ENCODE measurements at places on chromosomes 7 and 10. TPM values are rescaled to one million over a fixed set of nuclear protein-coding genes. Genes with fewer than 3 reads are reported as not detected.

DNA sequence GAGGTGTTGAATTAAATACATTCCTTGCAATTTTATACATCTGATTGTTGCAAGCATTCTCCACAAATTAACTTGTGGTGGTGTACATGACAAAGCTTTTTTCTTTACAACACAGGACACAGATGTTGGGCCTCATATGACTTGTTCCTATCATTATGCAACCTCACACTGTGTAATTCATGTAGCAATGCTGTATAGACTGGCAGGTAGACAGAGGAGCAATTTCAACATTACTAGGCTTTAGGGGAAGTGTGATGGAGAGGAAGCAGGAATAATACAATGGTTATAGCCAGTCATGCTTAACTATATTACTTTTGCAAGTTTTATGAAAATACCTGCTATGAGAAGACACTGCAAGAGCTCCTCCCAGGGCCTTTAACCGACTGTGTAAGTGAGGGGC, 832.1 kb downstream of the CNTNAP2 start:
- DNase-seq, result no peak

DNA sequence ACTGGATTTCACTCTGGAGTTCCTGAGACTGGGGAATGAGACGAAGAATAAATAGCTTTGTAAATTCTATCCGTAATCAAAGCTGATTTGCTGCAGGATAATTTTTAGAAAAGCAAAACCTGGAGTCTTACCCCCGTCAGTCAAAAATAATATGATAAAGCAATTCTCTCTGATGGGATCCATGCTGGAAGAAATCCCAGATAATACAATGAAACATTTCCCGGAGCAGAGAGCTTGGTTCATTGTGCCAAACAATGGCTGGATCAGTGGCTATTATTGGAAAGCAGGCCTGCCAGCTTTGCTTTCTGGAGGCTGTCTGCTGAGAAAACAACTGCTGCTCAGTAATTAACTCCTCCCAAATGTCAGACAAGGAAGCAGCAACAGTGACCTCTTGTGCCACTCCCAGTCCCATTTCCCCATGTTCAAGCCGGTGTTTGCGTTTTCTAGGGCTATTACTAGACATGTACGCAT, 609.4 kb upstream of the PCDH15 start:
- DNase-seq, result no peak

GRCh38 chr7:2523461-2523936, 3.9 kb downstream of the LFNG start:
- DNase-seq, result peak; percentile 38

DNA sequence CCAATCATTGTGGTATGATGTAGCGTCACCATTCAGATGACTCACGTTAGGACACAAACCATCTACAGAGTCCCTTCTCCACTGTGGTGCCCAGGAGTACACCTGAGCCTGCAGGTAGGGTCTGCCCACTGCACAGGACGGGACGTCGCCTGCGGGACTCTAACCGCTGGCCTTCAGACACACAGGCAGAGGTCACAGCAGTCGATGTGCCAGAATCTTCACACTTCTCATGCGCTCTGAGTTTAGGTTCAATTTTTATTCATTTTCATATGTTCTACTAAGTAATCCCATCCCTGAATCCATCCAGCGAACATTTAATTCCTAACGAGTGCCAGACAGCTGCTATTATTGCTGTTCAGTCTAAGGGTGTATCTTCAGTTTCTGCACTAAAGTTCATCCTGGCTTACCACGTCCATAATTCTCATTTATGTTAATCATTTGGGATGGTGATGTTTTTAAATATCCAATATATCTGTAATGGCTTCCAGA, 73.3 kb downstream of the CXCL12 start:
- DNase-seq, result no peak

DNA sequence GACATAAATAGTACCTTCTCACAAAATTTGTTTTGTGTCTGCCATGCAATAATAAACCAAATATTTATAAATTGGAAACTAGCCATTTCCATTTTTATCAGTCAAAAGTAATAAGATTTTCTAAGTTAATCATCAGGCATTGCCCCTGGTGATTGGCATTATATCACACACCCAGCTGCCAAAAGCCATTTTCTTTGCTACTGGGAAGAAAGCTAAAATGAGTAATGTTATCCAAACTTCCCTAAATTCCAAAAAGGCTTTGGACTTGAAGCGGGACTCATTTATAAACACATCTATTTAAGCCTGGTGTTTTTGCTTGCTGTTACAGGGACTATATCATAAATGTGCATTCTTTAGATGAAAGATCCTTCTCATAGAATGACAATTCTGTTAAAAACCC, 86.0 kb downstream of the AKR1D1 start:
- no peak for DNase-seq

GRCh38 chr7:80941208-80941758, 22.4 kb upstream of the SEMA3C start:
- DNase-seq, result peak; percentile 15

DNA sequence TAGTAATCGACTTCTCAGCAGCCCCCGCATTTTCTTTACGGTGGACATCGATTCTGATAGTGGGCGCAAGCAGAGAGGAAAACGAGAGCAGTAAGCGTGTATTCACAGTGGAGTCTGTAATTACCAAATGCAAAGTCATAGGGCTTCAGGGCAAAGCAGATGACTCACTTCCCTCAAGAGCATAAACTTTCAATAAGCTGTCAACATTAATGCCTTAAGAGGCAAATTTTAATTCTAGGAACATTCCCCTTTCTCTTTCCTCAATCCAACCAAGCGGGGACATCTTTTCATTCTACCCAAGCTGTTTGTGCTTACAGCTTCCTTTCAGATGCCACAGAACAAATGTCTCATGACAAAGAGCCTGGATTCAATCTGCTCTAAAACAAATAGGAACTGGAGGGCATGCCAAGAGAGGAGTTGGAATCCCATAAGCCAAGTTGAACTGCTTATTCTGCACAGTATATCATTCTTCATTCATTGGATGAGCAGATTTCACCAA, 48.6 kb downstream of the MALSU1 start:
- DNase-seq, result peak; percentile 93

- no peak for DNase-seq
These were observed 73.7 kb upstream of the PPIF start for GRCh38 chr10:79273604-79274003.

DNA sequence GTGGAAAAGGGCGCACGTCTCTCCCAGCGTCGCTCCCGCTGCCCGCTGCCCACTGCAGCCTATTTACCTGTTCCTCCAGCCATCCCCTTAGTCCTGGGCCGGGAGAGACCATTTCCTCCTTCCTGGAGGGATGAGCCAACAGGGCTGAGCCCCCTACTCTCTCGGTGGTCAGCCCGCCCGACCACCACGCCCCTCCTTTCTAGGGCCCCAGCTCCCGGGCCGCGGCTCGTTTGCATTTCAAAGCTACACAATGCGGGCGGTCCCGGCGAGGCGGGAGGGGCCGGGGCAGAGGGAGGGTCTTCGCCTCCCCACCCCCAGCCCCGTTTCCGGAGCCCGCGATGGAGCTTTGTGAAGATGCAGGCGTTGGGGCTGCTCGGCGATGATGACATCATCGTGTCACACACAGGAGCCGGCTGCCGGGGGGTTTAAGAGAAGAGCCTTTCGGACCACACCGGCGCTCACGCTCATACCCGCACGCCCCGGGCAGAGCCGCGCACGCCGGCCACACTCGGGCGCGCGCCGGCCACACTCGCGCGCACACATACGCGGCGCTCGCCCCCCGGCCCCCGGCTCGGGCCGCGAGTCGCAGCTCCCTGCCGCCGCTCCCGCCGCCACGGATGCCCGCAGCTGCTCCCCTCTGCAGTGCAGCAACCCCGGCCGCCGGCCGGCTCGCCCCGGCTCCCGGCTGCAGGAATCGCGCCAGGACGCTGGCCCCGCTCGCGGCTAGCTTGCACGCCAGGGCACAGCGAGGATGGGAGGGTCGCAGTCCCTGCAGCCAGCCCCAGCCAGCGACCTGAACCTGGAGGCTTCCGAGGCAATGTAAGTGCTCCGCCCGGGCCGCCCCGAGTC, 107.7 kb upstream of the BTBD16 start:
- DNase-seq, result no peak

GRCh38 chr7:125568799-125569198, 639.2 kb upstream of the POT1 start:
- no peak for DNase-seq

GRCh38 chr7:106082087-106082854, 29.8 kb downstream of the SYPL1 start:
- DNase-seq, result no peak

DNA sequence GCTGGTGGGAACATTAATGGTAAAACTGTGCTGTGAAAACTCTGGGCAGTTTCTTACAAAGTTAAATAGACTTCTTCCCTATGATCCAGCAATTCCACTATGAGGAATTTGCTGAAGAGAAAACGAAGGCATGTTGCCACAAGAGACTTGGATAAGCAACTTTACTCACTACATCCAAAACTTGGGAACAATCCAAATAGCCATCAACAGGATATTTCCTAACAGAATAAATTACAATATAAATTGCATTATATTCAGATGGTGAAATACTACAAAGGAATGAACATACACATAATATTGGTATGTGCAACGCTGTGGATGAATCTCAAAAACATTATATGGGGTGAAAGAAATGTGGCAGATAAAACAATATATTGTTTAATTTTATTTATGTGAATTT, 21.4 kb upstream of the MKI67 start:
- no peak for DNase-seq

DNA sequence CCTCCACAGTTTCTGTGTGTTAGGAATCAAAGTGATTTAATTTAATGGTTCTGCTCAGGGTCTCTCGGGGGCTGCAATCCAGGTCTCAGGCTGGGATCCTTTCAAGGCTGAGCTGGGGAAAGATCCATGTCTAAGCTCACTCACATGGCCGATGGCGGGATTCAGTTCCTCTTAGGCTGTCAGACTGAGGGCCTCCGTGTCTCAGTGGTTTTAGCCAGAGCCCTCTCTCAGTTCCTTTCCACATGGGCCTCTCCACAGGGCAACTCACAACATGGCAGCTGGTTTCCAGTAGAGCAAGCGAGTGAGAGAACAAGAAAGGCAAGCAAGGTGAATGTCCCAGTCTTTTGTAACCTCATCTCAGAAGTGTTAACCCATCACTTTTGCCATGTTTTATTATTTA, 26.9 kb downstream of the CAV1 start:
- no peak for DNase-seq

DNA sequence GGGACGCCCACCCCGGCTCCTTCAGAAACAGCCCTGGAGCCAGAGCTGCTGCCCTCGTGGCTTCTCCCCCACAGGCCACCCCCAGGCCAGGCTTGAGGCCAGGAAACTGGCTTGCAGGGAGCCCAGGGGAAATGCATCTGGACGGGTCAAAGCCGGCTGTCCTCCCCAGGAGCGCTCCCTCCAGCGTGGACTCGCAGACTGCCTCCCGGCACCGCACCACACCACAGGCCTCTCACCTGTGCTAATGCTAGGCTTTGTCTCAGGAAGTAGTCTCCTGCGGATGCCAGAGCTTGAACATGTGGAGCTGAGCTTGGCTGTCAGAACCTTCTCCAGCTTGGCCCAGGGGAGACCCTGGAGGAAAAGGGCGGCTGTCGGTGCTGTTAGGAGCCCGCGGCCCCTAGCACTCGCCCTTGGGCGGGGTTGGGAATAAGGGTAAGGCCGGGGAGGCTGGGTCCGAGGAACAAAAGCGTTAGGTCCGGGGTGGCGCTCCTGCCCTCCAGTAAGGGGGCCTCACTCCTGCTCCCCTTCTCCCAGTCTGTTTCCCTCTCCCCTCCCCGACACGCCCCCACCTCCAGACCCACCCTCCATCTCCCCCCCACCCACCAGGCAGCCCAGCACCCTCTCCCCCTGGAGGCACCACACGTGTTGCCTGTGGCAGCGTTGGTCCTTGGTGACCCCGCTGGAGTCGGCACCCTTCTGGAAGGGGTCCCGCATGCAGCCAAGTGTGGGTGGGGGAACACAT, 21.6 kb upstream of the DRGX start:
- DNase-seq, result no peak

- peak; percentile 85 for DNase-seq
These were observed 13.5 kb downstream of the IQCE start for GRCh38 chr7:2572101-2572842.

- DNase-seq, result no peak
These were observed 308.7 kb upstream of the BMPER start for GRCh38 chr7:33596686-33597085.

GRCh38 chr10:588246-589165, 101.0 kb downstream of the DIP2C start:
- peak; percentile 43 for DNase-seq

UBE2H gene
- total RNA-seq, result 39.1 TPM

WASHC2C gene
- total RNA-seq, result 11.6 TPM

AUTS2 gene
- total RNA-seq, result 13.9 TPM

MDFIC gene
- 45.0 TPM for total RNA-seq

C7orf57 gene
- total RNA-seq, result 0.91 TPM

ATP5F1C gene
- total RNA-seq, result 338 TPM

PRLHR gene
- not detected for total RNA-seq

CLRN3 gene
- total RNA-seq, result not detected
